Forelimb muscle (tissue), 1 donor: ENCODE measurements at places on chromosomes 2 and 18. TPM values are rescaled to one million over a fixed set of nuclear protein-coding genes. Genes with fewer than 3 reads are reported as not detected.
A peak's percentile ranks its signal among the peaks of the same experiment; 100 is the strongest.

- DNase-seq: no peak
Measured at GRCh38 chr2:241612156-241613016, 24.6 kb downstream of the THAP4 start.

DNA sequence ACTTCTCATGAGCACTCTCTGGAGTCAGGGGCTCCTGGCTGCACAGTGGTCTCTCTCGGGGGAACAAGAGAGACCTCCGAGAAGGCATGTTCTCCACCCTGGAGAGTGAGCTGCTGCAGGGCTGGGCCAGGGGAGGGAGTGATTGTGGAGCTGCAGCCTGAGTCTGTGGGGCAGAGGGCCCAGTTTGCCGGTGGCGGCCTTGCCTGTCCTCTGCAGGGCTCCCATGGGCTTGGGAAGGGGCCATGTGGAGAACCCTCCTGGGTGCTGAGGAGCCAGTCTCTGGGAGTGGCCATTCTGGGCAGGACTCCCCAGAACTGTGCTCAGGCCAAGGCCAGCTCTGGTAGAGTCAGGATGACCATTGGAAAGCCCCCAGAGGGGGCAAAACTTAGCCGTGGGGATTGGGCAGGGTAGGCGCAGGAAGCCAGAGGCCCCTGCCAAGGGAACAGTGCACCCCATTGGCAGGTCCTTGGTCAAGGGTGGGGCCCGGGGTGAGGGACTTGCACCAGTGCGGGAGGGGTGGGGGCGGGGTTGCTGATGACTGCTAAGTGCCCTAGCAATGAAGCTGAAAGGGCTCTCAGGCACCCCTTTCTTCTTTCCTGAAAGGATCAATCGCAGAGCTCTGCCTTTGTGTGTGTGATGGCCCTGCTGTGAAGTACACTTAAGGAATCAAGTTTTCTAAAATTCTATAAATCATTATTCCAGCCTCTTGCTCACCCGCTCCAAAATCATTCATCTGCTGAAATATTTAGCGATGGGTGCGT, 69.7 kb upstream of the BOD1L2 start:
- DNase-seq: no peak

DNA sequence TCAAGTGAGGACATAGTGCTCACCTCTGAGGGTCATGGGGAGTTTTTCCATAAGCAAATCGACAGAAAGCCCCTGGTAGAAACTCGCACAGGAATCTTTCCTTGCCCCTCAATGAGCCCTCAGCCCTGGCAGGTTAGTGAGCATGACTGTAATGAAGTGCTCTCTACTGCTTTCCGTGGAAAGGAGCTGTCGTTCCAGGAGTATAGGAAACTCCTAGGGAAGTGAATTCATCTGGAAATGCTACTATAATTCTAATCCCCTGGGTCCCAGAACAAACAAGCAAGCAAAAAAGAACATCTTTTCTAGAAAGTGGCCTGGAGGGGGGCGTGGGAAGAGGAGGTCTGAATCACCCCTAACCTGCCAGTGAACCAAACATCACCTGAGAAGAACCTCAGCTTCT, 18.1 kb downstream of the BCL2L11 start:
- no peak for DNase-seq

- DNase-seq: no peak
Measured at GRCh38 chr2:85248773-85249509, 78.8 kb downstream of the TGOLN2 start.

DNA sequence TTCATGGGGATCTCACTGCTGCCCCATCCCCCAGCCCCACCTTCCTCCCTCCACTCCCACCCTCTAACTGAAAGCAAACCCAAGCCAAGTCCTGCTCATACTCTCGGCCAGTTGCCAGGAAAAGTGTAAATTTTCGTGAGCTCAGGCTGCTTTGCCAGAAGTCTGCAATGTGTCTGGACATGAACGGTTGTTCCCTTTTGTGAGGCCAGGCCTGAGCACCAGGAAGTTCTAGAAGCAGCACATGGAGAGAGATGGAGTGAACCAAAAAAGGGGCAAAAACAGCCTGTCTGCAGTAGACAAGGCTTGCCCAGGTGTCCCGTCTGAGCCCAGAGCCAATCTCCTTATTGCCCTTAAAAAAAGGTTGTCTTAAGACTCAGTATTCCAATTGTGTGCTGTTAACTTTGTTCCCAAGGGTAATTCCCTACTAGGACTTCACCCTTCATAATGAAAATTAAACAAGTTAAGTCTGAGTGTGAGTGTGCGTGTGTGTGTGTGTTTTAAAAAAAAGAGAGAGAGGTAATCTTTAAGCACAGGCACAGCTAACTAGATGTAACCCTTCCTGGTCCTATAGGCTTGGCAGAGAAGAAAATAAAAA, 247.1 kb downstream of the BCL11A start:
- DNase-seq: no peak

GRCh38 chr2:126900646-126901319, 2.1 kb downstream of the TEX51 start:
- DNase-seq: no peak

GRCh38 chr18:63924551-63924950, 16.8 kb downstream of the SERPINB10 start:
- no peak for DNase-seq

GRCh38 chr2:101036562-101036961, 34.5 kb downstream of the RPL31 start:
- DNase-seq: peak; percentile 14

GRCh38 chr2:202215179-202215578, 23.2 kb downstream of the SUMO1 start:
- DNase-seq: no peak

GRCh38 chr2:148666555-148666954, 22.0 kb downstream of the EPC2 start:
- DNase-seq: no peak

DNA sequence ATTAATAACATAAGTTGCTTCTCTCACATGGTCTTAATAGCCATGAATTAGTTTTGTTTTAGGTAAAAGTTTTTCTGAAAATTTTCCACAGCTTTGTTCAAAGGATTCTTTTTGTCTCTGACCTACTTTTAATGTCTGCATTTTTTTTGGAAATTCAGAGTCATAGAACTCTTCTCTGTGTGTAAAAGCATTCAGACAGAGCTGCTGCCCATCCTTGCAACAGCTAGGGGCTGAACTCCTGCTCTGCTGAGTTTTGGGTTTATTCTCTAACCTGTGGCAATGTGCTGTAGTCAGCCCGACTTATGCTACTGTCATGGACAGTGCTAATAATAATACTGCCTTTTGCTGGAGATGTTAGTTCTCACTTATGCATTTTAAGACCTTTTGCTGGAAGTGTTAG, 44.1 kb downstream of the RALBP1 start:
- DNase-seq: no peak

DNA sequence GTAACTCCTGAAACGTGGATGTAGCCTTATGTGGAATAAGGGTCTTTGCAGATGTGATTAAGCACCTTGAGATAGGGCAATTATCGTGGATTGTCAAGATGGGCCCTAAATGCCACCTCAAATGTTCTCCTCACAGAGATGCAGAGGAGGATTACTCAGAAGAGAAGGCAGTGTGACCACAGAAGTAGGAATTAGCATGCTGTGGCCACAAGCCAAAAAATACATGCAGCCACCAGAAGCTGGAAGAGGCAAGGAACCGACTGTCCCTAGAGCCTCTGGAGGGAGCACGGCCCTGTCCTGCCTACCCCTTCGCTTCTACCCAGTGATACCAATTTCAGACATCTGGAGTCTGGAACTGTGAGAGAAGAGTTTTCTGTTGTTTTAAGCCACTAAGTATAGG, 47.3 kb upstream of the MGAT5 start:
- no peak for DNase-seq

DNA sequence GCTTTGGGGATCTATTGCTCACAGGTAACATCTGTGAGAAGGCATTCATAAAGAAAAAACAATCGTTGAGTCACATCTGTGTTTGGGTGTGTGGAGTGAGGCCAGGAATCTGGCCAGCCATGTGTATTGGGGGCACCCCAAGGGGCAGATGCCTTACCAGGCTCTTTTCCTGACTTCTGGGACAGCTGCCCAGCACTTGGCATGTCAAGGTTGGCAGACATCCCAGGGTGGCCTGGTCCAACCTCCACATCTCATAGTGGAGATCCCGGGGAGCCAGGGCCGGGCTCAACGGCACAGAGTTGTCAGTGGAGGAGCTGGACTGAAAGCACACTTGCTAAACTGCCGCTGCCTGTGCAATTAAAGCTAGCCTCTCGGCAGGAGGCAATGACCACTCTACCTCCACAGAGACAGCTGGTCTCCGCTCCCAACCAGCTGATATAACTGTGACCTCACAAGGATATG, 75.3 kb upstream of the MGAT4A start:
- no peak for DNase-seq

DNA sequence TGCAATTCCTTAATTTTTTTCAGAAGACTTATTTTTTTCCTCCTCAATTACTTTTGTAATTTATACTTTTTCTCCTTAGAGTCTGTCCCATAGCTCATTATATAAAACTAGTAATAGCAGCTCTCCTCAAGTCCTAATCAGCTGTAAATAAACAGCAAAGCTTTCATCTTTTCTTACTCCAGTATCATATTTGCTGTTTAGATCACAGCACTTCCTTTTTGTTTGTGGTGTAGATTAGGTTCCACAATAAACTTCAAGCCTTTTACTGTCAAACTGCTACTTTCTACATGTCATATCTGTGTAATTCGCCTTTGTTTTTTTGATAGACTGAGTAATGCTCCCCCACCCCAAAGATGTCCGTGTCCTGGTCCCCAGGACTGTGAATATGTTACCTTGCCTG, 25.5 kb downstream of the GCG start:
- no peak for DNase-seq

GRCh38 chr2:217803653-217803960, 199.2 kb downstream of the TNS1 start:
- no peak for DNase-seq

GRCh38 chr2:49616800-49617199, 462.5 kb upstream of the FSHR start:
- peak; percentile 2 for DNase-seq

GRCh38 chr2:203898657-203899056, 31.1 kb downstream of the CTLA4 start:
- no peak for DNase-seq

DNA sequence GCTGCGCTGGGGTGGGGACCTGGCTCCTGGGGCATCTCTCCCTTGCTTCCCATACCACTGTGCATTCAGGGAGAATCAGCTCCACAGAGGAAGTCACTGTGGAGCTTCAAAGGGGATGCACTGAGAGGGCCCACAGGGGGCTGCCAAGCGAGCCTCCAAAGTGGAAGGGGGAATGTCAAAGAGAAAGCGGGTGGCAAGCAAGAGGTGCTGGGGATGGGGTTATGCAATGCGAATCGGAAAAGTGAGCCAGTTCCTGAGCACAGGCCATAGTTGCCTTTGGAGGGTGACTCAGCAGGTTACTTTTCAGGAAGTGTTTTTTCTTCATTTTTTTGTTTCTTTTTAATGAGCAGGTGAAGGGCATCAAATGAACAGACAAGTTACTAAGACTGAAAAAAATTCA, 17.6 kb downstream of the PMAIP1 start:
- no peak for DNase-seq

GRCh38 chr18:50638884-50639420, 79.1 kb downstream of the MAPK4 start:
- DNase-seq: no peak

GRCh38 chr18:77990901-77991300, 741.3 kb downstream of the GALR1 start:
- DNase-seq: no peak

- DNase-seq: no peak
Measured at GRCh38 chr18:27114842-27115241, 70.3 kb downstream of the CHST9 start.

- no peak for DNase-seq
Measured at GRCh38 chr2:234292962-234293243, 204.0 kb downstream of the ARL4C start.

DNA sequence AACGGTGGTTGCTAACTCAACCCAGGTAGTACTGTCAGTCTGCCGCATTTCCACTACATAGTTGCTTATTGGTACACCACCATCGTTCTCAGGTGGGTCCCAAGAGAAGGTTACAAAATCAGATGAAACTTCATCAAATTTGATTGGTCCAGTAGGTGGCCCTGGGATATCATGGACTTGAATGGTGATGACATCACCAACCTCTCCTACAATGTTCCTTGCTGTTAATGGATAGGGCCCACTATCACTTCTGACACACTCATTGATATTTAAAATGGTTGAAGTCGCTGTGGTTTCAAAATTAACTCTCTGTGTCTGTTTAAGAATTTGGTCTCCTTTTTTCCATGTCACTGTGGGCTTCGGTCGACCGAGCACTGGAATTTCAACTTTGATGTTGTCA, 94.5 kb downstream of the PLEKHA3 start:
- DNase-seq: no peak

- DNase-seq: peak; percentile 86
Measured at GRCh38 chr2:26184555-26185303, 11.8 kb downstream of the GAREM2 start.

The OTOF gene
- 22.7 TPM for polyA plus RNA-seq

The TGFA gene
- 0.85 TPM for polyA plus RNA-seq

The INPP5D gene
- 8.3 TPM for polyA plus RNA-seq

The RAD51AP2 gene
- polyA plus RNA-seq: 0.11 TPM

The ANKRD29 gene
- polyA plus RNA-seq: 4.0 TPM

The ZNF804A gene
- polyA plus RNA-seq: 0.13 TPM

The TCF7L1 gene
- polyA plus RNA-seq: 34.6 TPM

The COBLL1 gene
- 6.4 TPM for polyA plus RNA-seq

The NMUR1 gene
- polyA plus RNA-seq: 0.38 TPM

The HOXD1 gene
- polyA plus RNA-seq: 2.6 TPM

The CREG2 gene
- polyA plus RNA-seq: 3.9 TPM

The CDCA7 gene
- 12.1 TPM for polyA plus RNA-seq

The MC5R gene
- 3.1 TPM for polyA plus RNA-seq

The SPEG gene
- polyA plus RNA-seq: 235 TPM
